Hematopoietic multipotent progenitor cell (in vitro differentiated cells): ENCODE measurements at places on chromosomes 16 and 17.

GRCh38 chr17:42502091-42502490, 34.0 kb upstream of the NAGLU start:
- DNase-seq = no peak

DNA sequence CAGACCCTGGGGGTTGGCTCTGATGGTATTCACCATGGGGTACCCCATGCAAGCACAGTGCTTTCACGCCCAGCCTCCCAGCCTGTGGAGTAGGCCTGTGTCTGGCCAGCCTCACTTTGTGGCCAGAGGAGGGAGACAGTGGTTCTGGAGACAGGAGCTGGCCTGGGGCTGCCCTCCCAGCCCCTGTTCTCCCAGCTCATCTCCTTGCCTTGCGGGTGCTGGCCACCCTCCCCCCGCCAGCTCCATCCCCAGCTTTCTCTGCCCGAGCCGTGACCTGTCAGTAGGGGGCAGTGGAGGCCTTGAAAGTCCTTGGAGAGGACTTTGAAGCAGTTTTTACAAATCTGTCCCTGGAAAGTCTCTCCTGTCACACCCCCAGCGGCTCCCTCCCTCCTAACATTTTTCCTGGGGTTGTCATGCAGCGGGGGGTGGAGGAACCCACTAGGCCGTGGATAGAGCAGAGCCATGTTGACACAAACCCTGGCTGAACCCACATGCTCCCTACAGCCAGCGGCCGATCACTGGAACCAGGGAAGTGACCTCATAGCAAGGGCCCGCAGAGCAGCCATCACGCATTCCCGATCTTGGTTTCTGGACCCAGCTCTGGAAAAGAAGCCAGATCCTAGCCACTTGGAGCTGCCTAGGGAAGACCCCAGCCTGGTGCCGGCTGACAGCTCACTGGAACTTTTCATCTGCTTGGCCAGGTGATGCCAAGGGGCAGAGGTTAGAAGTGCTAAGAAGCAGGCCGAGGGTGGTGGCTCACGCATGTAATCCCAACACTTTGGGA, 289.4 kb downstream of the SEC14L1 start:
- DNase-seq = no peak

GRCh38 chr16:56202036-56202435, 10.7 kb downstream of the GNAO1 start:
- DNase-seq = no peak

- no peak for DNase-seq
Measured at GRCh38 chr17:81090361-81091136, 55.6 kb downstream of the BAIAP2 start.

GRCh38 chr16:27444015-27444414, 42.0 kb downstream of the IL21R start:
- no peak for DNase-seq

DNA sequence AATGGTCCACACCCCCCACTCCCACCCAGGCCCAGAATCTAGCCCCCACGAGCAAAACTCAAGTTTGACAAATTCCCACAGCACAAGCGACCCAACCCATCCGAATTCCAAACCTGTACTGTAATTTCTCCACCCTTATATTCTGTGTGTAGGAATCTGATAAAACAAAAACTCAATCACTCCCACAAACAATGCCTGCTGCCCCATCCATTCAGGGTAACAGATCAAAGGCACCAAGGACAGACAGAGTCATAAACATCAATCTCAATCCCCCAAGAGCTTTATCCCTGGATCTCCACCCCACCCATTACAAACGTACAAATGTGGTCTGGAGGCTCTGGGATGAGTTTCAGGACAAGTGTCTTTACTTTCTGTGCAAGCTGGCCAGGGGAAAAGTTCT, 157.8 kb downstream of the AXIN2 start:
- no peak for DNase-seq

- DNase-seq = no peak
Measured at GRCh38 chr17:1612400-1612799, 16.2 kb downstream of the SLC43A2 start.

DNA sequence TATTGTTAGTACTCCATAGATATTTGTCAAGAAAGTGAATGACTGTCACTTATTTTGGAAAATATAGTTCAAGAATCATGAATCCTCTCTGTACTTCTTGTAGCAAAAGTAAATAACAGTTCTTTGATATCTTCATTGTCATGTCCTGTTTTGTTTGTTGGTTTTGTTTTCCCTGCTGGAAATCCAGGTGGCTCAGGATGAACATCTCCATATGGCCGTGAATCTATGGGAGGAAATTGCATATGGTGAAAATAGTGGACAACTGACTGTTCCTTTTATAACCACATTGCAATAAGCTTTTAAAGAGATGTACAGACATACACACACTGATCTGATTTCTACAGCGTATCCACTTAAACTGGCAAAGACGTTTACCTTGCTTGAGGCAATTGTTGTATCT, 637.0 kb upstream of the RBFOX1 start:
- no peak for DNase-seq

GRCh38 chr17:75001915-75002843, 10.3 kb upstream of the MRPL58 start:
- DNase-seq = no peak

GRCh38 chr16:29747947-29748759, 2.4 kb upstream of the C16orf54 start:
- DNase-seq = no peak

DNA sequence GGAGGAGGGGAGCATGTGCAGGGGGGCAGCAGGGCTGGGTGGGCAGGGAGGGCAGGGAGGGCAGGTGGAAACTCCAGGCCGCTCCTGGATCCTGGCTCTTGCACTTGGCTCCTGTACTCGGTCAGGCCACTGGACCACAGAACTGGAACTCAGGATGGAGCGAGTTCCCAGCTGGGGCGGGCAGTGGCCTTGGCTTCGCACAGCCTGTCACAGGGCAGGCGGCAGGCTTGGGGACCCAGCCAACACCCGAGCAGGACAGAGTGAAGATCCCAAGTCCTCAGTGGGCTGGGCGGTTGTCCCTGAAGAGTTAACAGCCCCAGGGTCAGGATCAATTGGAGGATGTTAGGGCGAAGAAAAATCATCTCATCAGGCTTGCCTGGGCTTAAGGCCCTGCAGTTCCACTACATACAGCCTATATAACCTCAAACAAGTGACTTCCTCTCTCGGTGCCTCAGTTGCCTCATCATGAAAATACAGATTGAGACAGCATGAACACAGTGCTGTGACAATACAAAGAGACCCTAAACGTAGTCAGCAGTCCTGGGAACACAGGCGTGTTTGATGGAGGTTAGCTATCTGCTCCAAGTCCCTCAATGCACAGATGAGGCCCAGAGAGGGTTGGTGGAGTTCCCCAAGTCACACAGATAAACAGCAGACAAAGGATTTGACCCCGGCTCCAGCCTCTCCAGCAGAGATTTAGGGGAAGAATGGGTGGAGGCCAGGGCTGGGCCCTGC, 21.9 kb downstream of the ZNF423 start:
- DNase-seq = no peak

DNA sequence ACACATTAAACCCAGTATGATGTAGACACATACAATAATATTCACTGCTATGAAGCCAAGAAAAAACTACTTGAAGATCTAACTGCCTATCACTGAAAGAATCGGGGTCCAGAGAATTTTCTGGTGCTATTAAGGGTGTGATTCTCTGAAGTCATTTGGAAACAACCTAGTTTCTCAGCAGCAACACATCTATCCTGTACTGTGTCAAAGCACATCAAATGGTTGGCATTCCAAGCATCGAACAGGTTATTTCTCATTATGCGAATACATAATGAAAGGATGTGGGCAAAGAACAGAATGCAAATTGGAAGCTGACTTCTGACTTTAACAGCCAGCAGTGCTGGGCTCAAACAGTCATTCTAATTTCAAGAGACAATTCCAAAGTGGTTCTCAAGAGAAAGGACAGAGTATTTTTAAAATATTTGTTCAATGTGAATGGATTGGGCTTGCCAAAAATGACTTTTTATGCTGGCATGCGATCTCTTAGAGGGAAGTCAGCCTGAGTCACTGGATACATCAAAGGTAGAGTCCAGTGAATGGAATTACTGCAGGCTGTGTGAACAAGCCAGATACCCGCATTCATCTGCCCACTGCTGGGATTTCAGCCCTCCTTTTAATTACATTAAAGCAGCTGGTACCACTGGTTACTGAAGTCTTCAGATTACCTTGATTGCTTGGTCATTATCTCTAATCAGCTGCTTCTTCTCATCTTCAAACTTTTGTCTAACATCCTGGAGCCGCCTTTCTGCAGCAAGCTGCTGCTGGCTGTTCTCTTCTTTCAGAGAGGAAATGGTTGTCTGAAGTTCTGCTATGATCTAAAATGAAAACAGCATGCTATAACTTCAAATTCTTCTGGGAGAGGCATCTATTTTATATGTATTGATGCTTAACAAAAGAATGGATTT, 181.2 kb upstream of the AXIN2 start:
- DNase-seq = no peak

GRCh38 chr17:14840616-14841231, 424.4 kb downstream of the PMP22 start:
- DNase-seq = no peak

DNA sequence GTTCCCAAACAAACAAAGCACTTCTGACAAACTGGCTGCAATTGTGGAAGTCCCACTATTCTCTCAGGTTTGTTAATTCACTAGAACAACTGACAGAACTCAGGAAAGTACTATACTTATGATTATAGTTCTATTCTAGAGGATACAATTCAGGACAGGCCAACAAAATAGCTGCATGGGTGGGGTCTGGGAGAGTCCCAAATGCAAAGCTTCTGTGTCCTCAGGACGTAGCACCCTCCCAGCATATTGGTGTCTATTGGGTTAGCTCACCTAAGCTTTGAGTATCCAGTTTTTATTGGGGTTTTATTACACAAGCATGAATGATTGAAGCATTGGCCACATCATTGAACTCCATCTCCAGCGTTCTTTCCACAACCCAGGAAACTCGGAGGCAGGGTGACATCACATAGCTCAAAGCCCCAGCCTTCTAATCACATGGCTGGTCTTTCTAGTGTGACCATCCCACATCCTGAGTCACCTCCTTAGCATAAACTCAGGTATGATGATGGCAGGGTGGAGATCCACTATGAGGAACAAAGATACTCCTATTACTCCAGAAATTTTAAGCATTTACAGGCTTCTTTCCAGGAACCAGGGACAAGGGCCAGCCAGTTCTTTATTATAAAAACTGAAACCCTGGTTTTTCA, 43.9 kb upstream of the CCNF start:
- DNase-seq = no peak

DNA sequence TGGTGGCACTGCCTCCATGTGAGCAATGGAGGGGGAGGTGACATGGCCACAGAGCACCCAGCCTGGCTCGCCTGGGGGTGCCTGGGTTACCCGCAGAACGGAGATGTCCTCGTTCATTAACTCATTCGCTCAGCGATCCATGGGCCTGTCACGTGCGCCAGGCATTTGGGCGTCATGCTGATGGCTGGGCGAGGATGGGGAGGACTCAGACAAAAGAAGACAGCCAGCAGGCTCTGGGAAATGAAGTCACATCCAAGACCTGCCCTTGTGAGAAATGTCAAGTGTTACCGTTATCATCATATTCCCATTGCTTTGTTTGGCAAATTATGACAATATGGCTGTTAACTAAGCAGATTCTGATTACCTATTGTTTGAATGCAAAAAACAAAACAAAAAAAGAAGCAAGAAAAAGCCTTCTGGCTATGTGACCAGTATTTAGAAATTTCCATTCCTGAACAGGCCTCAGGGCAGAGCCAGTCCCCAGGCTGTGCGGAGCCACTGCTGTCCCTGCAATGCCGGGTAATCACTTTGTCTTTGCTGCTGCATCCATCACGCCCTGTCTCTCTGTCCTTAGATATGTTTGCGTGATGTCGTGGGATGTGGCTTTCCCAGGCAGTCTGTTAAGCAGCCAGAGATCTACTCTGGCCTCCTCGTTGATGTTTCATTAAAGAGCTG, 57.9 kb downstream of the CMIP start:
- no peak for DNase-seq

DNA sequence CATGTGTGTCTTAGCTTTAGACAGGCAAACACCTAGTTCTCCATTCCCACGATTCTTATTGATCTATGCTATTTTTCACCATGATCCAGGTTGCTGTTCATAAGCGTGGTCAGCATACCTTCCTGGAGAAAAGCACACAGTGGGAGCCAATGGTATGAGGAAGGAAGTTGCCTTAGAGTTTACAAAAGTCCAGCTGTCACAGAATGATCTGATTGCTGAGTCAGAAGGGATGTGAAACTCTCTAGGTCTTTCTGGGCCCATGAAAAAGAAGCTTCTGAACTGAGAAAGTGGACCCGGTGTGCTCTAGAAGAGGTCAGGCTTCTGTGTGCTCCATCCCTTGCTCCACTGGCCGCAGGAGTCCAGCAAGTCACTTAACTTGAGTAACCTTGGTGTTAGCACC, 71.0 kb upstream of the CCL1 start:
- DNase-seq = no peak

GRCh38 chr16:11744075-11744470, 1.4 kb upstream of the TXNDC11 start:
- DNase-seq = no peak

DNA sequence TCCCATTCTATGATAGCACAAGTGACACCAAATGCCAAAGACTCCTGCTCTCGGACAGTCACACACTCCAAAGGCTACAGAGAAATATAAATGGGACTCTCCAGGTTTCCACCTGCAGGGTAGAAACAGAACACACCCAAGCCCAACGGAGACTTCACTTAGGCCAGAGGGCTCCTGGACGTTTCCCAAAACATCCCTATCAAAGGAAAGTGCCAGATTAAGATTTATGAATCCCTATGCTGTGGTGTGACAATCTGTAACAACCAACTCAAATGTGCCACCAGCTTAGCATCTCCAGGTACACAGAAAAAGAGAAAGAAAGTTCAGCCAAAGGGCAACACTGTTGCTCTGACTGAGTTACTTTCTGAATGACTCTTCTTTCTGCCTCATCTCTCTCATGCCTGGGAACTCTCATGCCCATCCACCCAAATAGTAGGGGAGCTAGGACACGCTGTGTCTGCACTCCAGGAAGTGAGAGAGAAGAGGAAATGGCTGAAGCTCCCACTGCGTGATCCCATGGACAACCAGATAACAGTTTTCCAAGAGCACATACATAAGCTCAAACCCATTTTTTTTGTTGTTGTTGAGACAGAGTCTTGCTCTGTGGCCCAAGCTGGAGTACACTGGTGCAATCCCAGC, 49.7 kb downstream of the SMG6 start:
- no peak for DNase-seq
